ENCODE measurements at places on chromosomes 6 and 20.

- no peak for DNase-seq
Observed at GRCh38 chr6:36694616-36695015, 3.0 kb upstream of the RAB44 start.

- DNase-seq, result no peak
Observed at GRCh38 chr6:138546733-138547185, 47.5 kb upstream of the NHSL1 start.

GRCh38 chr6:109877028-109878004, 100.8 kb upstream of the GPR6 start:
- DNase-seq, result no peak

- no peak for DNase-seq
Observed at GRCh38 chr6:52284131-52284459, 447 bp downstream of the MCM3 start.

GRCh38 chr6:51552435-51552834, 535.0 kb downstream of the PKHD1 start:
- no peak for DNase-seq

DNA sequence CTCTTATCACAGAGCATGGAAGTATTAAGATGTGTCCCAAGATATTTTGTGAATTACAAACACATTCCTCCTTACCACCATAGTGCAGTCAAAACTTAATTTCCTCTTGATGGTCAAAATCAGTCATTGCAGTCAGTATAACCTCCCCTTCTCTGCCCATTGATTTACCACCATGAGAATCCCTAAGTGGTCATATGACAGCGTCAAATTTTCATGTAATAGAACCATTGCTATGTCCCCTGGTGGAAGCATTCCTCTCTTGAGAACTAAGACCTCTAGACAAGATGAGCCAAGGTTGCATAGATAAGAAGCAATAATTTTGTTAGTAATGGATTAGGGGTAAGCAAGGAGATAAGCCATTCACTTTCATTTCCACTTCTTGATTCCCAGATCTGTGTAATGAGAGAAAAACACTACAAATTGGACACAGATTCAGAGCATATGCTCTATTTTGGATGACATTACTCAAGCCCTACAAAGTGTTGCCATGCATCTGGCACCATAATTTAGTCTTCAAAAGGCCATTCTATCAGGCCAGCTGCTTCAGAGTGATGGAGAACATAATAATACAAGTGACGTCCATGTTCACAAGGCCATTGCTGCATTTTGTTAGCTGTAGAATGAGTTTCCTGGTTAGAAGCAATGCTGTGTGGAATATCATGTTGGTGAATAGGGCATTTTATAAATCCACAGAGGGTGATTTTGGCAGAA, 49.6 kb upstream of the PDE7B start:
- DNase-seq, result no peak

GRCh38 chr6:136635615-136636014, 85.4 kb upstream of the MAP7 start:
- no peak for DNase-seq

GRCh38 chr6:4441981-4442434, 306.6 kb upstream of the ECI2 start:
- no peak for DNase-seq

GRCh38 chr6:13377054-13377758, 48.9 kb upstream of the TBC1D7 start:
- no peak for DNase-seq

- no peak for DNase-seq
Observed at GRCh38 chr6:146470091-146470770, 73.4 kb upstream of the RAB32 start.

- no peak for DNase-seq
Observed at GRCh38 chr20:5621305-5621704, 128.9 kb upstream of the SHLD1 start.
